ENCODE measurements at places on chromosomes 13 and 19. TPM values are rescaled to one million over a fixed set of nuclear protein-coding genes. Genes with fewer than 3 reads are reported as not detected.

- no peak overlapping the region for H3K4me3 ChIP-seq
- H3K27me3 ChIP-seq, result no peaks in the 10 kb centered on the region
These were observed 47.8 kb downstream of the COL4A2 start for GRCh38 chr13:110354715-110355473.

DNA sequence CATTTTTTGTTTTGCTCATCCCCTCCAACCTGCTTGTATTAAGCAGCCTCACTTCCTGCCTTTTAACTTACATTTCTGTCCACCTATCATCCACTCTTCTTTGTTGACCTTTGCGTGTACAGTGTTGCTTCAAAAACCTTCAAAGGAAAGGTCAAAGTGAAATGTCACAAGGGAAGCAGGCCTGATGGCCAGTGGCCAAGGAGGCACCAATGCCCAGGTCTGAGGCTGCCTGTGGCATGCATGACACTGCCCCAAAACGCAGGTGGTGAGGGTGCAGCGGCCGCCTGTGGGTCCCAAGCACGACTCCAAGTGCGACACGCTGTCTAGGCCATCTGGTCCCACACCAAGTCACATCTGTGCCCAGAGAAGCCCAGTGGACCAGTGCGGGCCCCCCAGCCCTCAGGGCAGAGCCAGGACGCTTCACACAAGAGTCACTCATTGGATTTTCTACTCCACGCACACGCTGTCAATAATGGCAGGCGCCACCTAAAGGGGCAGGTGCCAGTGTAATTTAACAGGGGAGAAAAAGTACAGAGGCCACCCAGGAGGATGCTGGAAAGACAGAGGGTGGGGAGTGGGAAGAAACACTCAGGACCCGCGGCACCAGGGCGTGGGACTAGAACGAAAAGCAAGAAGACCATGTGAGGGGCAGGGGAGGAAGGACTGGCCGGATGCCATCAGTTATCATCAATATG lies 23.5 kb downstream of the SLC7A1 start:
- peaks cover 14% of the 10 kb centered on the region for H3K4me1 ChIP-seq
- DNase-seq, result no peak
- H3K36me3 ChIP-seq, result peaks cover 2% of the 10 kb centered on the region
- H3K27ac ChIP-seq, result no peak overlapping the region

- H3K27ac ChIP-seq, result no peak overlapping the region
- H3K4me1 ChIP-seq, result no peaks in the 10 kb centered on the region
- no peaks in the 10 kb centered on the region for H3K27me3 ChIP-seq
- no peak overlapping the region for H3K4me3 ChIP-seq
These were observed 98.0 kb upstream of the DIAPH3 start for GRCh38 chr13:60261432-60262351.

DNA sequence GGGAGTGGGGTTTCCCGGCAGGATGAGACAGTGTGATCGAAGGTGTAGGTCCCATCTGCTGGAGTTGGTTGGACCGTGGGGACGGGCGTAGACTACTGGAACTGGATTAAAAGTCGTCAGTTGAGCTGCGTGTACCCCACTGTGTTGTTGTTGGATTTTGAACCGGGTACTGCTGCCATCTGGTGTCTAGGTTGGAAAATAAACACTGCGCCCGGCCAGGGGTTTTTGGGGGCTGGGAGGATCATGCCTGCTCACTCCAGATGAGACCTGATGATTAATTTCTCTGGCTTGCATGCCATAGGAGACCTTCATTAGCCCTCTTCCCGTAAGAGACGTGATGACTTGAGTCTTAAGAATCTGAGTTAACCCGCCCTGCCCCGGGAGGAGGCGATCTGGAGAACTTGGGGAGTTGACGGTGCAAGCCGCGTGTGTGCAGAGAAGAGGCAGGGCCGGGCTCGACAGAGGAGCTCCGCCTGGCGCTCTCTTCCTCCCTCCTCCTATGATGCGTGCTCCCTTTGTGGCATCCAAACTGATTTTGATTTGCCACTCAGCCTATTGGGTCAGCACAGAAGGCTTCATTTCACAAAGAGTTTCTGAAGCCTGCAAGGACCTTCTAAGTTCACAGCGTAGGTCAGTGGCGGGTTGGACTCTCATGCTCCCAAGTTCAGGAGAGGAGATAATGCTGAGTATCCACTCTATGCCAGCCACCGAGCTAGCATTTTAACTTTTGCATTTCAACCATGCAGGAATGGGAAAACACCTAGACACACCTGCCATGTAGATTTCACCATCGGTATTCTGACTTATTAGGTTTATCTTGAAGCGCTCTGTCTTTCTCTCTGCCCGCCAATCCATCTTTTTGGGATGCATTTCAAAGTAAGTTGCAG lies 2.7 kb downstream of the UHRF1 start:
- peaks cover 13% of the 10 kb centered on the region for H3K36me3 ChIP-seq
- DNase-seq, result peak; percentile 78
- H3K4me3 ChIP-seq, result peak overlapping the region; percentile 47
- H3K27ac ChIP-seq, result peak overlapping the region; percentile 51
- H3K4me1 ChIP-seq, result peaks cover 48% of the 10 kb centered on the region
- no peaks in the 10 kb centered on the region for H3K27me3 ChIP-seq

GRCh38 chr19:49591731-49592485 lies 926 bp downstream of the PRR12 start:
- DNase-seq, result peak; percentile 69
- peaks cover 24% of the 10 kb centered on the region for H3K4me1 ChIP-seq
- no peaks in the 10 kb centered on the region for H3K27me3 ChIP-seq
- peak overlapping the region; percentile 88 for H3K4me3 ChIP-seq

DNA sequence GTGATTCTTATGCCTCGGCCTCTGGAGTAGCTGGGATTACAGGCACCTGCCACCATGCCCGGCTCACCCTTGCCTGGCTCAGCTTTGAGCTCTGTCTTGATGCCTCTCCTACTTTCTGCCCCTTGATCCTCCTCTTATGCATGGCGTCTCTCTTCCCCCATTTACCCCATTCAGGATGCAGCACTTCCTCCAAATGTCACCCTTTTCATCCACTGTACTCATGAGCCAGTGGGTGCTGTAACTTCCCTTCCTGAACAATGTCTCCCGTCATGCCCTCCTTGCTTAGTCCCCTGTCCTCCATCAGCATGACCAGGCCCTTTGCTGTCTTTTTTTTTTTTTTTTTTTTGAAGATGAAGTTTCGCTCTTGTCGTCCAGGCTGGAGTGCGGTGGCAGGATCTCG lies 3.4 kb upstream of the SIGLEC9 start:
- no peak overlapping the region for H3K27ac ChIP-seq
- H3K4me3 ChIP-seq, result no peak overlapping the region
- H3K36me3 ChIP-seq, result no peaks in the 10 kb centered on the region
- DNase-seq, result no peak
- H3K4me1 ChIP-seq, result peaks cover 4% of the 10 kb centered on the region

DNA sequence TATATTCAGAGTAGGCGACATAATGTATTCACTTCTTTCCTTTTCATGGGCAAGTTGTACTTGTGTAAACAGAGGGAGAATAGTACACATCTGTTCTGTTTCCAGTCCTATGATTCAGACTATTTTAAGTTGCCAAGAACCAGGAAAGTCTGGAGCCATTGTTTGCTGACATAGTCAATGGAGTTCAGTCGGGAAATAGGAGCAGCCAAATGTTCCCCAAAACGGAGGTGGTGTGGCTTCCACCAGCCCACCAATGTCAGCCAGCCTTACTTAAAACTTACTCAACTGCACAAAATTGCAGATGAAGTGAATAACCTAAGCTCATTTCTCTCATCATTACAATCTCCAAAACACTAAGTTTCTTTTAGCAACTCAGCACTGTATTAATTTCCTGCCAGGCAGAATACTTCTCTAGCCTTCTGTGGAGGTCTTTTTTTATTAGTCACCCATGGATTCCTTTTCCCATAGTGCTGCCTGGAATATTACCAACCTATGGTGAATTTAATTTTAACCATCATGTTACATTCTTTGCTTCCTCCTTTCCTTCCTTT lies 22.3 kb upstream of the CSNK1A1L start:
- no peaks in the 10 kb centered on the region for H3K4me1 ChIP-seq
- H3K27ac ChIP-seq, result peak overlapping the region; percentile 59
- DNase-seq, result peak; percentile 90
- no peaks in the 10 kb centered on the region for H3K27me3 ChIP-seq
- H3K4me3 ChIP-seq, result no peak overlapping the region
- no peaks in the 10 kb centered on the region for H3K36me3 ChIP-seq

- no peak for DNase-seq
- peak overlapping the region; percentile 34 for H3K4me3 ChIP-seq
- H3K36me3 ChIP-seq, result no peaks in the 10 kb centered on the region
- H3K27me3 ChIP-seq, result peaks cover 36% of the 10 kb centered on the region
- H3K4me1 ChIP-seq, result peaks cover 51% of the 10 kb centered on the region
These were observed 2.6 kb downstream of the BBC3 start for GRCh38 chr19:47228168-47228936.

DNA sequence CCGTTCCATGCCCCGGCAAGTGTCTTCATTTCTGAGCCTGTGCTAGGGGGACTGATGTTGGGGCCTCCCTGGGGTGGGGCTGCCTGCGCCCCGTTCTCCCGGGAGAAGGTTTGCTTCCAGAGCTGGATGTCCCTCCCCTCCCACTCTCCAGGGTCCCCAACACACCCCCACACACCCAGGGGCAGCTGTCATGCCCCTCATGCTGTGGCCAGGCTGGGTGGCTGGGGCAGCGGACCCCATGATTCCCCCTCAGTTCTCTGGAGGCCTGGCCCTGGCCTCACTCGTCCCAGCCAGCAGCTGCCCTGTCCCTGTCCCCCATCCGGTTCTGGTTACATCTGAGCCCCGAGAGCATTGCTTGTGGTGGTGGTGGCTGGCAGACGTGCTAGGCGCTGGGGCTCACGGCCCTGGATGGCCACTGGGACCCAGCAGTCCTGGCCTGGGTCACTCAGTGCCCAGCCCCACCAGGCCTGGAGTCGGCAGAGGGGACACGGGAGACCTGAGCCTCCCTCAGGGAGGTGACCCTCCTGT lies 184.8 kb downstream of the KDM4B start:
- H3K36me3 ChIP-seq, result peaks cover 13% of the 10 kb centered on the region
- peaks cover 44% of the 10 kb centered on the region for H3K4me1 ChIP-seq
- no peaks in the 10 kb centered on the region for H3K27me3 ChIP-seq

DNA sequence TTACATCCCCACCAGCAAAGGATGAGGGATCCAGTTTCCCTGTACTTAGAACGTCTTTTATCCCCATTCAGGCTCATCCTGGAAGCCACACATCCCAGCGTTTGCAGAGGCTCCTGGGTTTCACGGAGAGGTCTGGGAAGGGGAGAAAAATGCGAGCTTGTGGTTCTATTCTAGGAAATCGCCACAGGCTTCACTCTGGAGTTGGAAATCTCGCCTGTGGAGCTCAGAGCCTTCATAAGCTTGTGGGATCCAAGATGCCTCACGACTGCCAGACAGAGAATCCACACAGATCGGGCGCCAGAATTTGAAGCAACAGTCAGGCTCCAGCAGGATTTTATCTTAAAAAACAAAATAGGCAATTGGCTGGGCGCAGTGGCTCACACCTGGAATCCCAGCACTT lies 157.9 kb downstream of the PTPRS start:
- no peaks in the 10 kb centered on the region for H3K4me1 ChIP-seq
- H3K4me3 ChIP-seq, result no peak overlapping the region
- peak; percentile 69 for DNase-seq
- no peak overlapping the region for H3K27ac ChIP-seq
- no peaks in the 10 kb centered on the region for H3K36me3 ChIP-seq

GRCh38 chr13:36530861-36531590 lies 98.7 kb downstream of the CCNA1 start:
- H3K27ac ChIP-seq, result no peak overlapping the region
- DNase-seq, result no peak
- no peaks in the 10 kb centered on the region for H3K36me3 ChIP-seq
- peaks cover 2% of the 10 kb centered on the region for H3K4me1 ChIP-seq
- H3K27me3 ChIP-seq, result no peaks in the 10 kb centered on the region

GRCh38 chr19:38373907-38374331 lies 452 bp upstream of the PSMD8 start:
- peaks cover 4% of the 10 kb centered on the region for H3K27me3 ChIP-seq
- no peak for DNase-seq
- peaks cover 21% of the 10 kb centered on the region for H3K36me3 ChIP-seq

- no peaks in the 10 kb centered on the region for H3K27me3 ChIP-seq
- H3K4me3 ChIP-seq, result no peak overlapping the region
- no peak overlapping the region for H3K27ac ChIP-seq
- peaks cover 14% of the 10 kb centered on the region for H3K36me3 ChIP-seq
These were observed 50.0 kb downstream of the STARD13 start for GRCh38 chr13:33235564-33235963.

DNA sequence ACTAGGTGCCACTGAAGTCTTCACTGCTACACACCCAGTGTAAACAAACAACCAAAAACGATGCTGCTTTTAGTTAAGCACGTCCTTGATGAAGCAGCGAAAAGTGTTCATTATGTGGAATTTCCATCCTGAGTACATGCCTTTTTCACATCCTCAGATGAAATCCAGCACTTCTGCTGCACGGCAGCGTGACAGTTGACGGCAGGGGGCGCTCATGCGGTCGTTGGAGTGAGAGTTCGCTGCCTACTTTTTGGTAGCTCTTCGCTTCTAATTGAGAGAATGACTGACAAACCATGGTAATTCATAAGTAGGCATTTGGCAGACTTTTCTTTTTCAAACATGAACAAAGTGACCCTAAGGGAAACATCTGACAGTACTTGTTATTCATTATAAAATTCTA lies 1124.9 kb downstream of the EFNB2 start:
- no peaks in the 10 kb centered on the region for H3K27me3 ChIP-seq
- DNase-seq, result peak; percentile 25
- H3K36me3 ChIP-seq, result no peaks in the 10 kb centered on the region
- H3K4me3 ChIP-seq, result no peak overlapping the region
- no peaks in the 10 kb centered on the region for H3K4me1 ChIP-seq

DNA sequence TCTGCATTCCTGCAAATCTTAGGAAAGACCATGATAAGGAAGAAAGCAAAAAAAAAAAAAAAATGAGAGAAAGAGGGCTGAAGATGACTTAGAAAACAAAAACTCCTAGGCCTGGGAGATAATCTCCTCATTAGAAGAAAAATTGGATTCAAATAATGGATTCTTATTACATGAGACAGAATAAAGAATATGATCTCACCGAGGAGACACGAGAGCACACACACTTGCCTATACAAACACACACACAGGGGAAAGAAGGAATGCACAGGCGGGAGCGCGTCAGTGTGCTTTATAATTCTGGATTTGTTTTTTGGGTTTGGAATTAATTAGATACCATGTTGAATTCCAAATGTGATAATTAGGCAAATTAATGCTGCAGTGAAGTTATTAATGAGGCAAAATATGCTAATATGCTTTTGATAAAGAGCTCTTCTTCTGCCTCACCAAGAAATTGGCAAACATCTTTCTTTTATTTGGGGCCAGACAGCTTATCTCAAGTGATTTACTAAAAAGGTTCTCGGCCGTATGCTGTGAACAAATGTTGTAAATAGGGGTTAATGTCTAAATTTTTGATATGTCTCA lies 36.1 kb upstream of the PCDH8 start:
- peak; percentile 61 for DNase-seq
- no peaks in the 10 kb centered on the region for H3K36me3 ChIP-seq
- no peak overlapping the region for H3K27ac ChIP-seq
- peaks cover 5% of the 10 kb centered on the region for H3K4me1 ChIP-seq

GRCh38 chr19:40674291-40674690 lies 16.2 kb downstream of the NUMBL start:
- no peaks in the 10 kb centered on the region for H3K4me1 ChIP-seq
- H3K27ac ChIP-seq, result no peak overlapping the region
- no peaks in the 10 kb centered on the region for H3K27me3 ChIP-seq
- no peak overlapping the region for H3K4me3 ChIP-seq
- DNase-seq, result no peak

The LILRA6 gene
- total RNA-seq, result 0.71 TPM

The LRRC25 gene
- total RNA-seq, result 1.5 TPM

The BRSK1 gene
- total RNA-seq, result 5.4 TPM

The ZNF587B gene
- 10.5 TPM for total RNA-seq

The CGB3 gene
- 0.22 TPM for total RNA-seq

The ELAVL3 gene
- total RNA-seq, result 0.09 TPM
